Ascending aorta (tissue), 2 donors: ENCODE measurements at places on chromosomes 4 and X. TPM values are rescaled to one million over a fixed set of nuclear protein-coding genes. Genes with fewer than 3 reads are reported as not detected.

The GK2 gene
- not detected for total RNA-seq

The UGT2A1 gene
- not detected for total RNA-seq

The NALF2 gene
- 0.43 TPM for total RNA-seq

The GSX2 gene
- total RNA-seq = not detected

The CPLX1 gene
- 1.1 TPM for total RNA-seq

The SLC6A14 gene
- total RNA-seq = not detected

The REELD1 gene
- not detected for total RNA-seq

The REPS2 gene
- total RNA-seq = 4.7 TPM

The TAF1 gene
- total RNA-seq = 63.2 TPM

The PLAC8 gene
- total RNA-seq = 1.1 TPM

- no peak for DNase-seq
Observed at GRCh38 chrX:22689290-22689689, 310.5 kb upstream of the DDX53 start.

- no peak for DNase-seq
Observed at GRCh38 chrX:103791826-103792485, 15.3 kb downstream of the PLP1 start.

DNA sequence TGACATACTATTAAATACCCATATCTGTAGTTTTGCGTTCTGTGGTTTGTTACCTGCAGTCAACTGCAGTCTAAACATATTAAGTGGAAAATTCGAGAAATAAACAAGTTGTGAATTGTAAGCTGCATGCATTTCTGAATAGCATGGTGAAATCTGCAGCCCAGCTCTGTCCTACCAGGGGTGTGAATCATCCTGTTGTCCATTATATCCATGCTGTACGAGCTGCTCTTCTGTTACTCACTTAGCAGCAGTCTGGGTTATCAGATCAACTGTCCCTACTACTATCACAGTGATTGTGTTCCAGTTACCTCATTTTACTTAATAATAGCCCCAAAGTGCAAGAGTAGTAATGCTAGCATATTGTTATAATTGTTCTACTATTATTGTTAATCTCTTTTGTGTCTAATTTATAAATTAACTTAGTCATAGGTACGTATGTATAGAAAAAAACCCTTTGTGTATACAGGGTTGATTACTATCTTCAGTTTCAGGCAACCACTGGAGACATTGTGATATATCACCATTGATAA, 173.7 kb upstream of the FAT4 start:
- no peak for DNase-seq

GRCh38 chrX:149567621-149568417, 18.1 kb upstream of the HSFX3 start:
- no peak for DNase-seq

GRCh38 chr4:7987148-7987989, 47.7 kb upstream of the AFAP1 start:
- DNase-seq = peak; percentile 79

DNA sequence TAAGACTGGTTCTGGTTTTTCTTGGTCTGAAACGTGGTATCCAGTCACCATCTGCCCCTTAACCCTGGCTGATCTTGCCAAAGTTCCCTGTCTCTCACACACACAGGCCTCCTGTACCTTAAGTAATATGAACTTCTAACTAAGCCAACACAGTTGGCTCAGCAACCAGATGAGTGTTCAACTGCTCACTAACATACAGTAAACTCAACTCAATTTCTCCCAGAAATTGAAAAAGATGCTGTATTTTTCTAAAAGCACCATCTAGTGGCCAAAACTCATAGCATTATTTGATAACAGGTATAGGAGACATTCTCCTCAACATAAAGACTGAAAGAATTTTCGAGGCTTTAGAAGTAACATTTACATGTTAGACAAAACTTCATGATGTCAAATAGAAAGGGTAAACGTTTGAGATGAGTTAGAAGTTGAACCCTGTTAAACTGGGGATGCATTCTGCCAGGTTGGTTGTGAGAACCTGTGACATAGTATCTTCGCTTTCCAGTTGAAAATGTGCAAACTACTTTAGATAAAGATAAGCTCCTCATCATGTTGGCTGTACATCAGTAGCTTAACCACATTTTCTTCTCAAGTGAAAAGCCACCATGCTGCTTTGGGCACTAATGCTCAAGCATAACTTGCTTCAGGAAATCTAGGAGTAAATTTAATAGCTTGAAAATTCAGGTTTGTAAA, 31.2 kb downstream of the CCNI start:
- no peak for DNase-seq

- DNase-seq = peak; percentile 47
Observed at GRCh38 chr4:183471946-183472708, 27.7 kb downstream of the CDKN2AIP start.

- no peak for DNase-seq
Observed at GRCh38 chr4:147777456-147778091, 45.7 kb downstream of the ARHGAP10 start.

DNA sequence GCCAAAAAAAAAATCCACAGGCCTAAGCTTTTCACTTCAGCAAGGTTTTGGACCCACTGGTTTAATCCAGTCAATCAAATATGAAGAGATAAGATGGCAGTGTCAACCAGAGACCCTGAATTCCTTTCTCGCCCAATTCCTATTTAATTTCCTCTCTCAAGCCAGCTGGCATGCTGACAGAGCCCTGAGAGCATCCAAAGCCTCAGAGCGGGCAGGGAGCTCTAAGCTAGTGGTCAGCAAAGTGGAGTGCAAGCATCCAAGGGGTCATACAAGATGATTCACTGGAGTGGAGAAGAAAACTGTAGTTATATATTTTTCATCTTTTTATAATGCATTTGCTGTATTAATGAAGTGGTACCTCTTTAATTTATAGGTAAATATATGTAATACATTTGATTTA, 37.8 kb upstream of the PRPS2 start:
- DNase-seq = no peak

- DNase-seq = no peak
Observed at GRCh38 chr4:62130230-62130629, 930.1 kb downstream of the ADGRL3 start.

- DNase-seq = no peak
Observed at GRCh38 chrX:136784231-136784630, 3.5 kb upstream of the ARHGEF6 start.

GRCh38 chr4:144970597-144970996, 127.4 kb downstream of the ANAPC10 start:
- no peak for DNase-seq

DNA sequence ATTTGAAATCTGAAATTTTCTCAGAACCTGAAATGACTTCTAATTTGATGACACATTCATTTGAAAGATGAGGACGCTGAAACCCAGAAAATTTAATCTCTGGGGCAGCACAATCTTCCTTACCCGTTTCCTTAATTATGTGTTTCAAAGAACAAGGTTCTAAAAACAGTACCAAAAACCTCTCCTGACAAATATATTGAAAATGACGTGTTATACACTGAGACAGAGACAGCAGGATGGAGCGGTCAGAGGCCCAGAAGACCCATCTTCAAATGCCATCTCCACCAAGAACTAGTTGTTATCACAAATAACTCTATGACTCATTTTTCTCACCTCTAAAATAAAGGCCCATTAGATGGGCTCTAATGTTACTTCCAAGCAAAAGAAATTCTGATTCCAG, 177.3 kb downstream of the NSUN7 start:
- no peak for DNase-seq

DNA sequence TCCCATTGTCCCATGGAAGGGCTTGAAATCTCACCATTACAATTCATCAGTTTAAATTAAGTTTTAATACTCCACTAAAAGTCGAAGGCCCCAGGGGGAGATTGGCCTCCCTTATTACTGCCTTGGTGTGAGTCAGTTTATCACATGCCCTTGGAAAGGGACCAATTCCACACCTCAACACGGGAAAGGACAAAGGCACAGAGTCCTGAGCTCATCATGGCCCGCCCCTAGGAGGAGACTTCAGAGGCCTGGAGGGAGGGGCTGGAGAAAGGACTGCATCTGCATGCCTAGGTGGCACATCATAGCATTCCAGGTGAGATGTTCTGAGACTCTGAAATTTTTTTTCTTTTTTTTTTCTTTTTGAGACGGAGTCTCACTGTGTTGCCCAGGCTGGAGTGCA, 2.8 kb upstream of the SEL1L3 start:
- DNase-seq = no peak

GRCh38 chr4:88109123-88109881, 49.1 kb downstream of the ABCG2 start:
- no peak for DNase-seq

DNA sequence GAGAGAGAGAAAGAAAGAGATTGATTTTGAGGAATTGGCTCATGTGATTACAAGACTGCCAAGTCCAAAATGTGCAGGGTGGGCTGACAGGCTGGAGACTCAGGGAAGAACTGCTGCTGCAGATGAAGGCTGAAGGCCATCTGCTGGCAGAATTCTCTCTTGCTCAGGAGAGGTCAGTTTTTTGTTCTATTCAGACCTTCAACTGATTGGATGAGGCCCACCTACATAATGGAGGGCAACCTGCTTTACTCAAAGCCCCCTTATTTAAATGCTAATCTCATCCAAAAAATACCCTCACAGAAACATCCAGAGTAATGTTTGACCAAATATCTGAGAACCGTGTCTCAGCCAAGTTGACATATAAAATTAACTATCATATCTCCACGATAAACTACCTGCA, 38.2 kb upstream of the MAMLD1 start:
- no peak for DNase-seq

DNA sequence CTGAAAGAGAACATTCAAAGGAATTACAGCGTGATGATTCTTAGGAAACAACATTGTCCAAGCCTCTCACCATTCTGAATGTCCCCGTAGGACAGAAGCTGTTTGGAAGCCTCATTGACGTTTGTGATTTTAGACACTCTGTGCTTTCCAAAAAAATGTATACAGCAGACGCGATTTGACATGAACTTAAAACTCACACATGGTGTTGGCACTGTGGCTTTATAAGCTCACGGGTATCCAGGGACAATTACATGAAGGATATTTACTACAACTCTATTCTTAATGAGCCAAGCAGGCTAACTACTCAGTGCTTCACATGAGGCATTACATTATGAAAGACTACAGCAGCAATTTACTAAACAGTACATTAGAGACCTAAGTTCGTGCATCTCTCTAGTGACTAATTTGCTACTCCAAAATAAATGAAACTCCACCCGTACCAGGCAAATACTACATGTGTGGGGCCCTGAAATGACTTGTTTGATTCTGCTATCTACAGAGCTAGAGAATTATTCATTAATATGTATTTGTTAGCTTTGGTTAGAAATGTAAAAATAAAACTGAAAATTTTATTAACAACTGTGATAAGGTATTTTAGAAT, 620.7 kb downstream of the SPRY1 start:
- DNase-seq = no peak

DNA sequence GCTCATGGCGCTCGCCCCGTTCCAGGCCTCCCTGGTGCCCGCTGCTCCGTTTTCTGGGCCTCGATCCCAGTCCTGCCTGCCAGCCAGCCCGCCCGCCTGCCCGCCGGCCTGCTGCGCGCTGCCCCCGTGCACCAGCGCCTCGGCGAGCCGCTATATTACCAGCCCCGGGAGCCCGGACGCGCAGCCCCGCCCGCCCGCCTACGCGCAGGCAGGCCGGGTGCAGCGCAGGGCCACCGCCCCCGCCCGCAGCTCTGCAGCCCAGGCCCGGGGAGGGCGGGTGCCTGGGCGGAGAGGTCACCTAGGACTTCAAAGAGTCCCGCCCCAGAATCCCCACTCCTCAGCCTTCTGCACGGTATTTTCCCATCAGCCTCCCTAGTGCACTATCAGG, at the start of gene MAOB:
MAOB (minus strand) TSS at position 157 of the 388 bp plus-strand sequence; CDS start at position 6, 151 bp downstream.
- DNase-seq = peak; percentile 66

DNA sequence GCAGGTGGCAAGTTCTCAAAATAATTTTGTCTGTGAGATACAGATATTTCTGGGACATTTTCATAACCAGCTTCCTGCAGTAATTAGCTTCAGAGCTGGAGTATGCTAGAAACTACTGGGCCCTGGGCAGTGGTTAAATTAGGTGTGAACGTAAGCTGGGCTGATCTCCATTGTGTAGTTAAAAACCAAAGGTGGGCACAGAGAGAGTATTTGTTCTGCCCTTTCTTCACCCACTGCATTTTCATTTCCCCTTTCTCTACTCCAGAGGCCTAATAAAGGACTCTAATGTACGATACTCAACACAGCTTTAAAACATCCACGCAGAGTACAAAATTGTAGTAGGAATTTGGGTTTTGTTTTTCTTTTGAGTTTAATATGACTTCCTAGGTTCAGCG, 252.7 kb downstream of the SPRY1 start:
- no peak for DNase-seq

DNA sequence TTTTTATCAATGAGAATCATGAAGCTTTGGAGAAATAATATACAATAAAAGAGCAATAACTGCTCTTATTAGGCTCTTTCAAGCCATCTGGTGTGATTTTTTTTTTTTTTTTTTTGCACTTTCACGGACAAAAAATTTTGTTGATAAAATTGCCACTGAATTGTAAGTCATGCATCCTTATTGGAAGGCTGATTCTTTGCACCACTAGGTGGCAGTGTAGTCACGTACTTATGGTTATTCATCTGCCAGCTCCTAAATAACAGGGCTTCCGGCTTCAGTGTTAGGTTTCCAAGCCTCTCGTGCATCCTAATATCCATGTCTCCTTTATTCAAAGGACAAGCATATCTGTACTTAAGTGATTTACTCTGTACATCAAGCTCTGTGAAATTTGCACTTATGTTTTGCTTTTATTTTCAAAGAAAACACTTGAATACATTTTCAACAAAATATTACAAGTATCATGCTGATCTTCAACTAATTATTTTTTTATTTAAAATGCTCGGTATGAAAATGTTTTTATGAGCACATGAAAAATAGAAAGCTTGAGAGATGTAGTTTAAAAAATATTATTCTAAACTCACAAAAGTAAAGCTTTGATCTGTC, 1578.3 kb upstream of the TENM3 start:
- no peak for DNase-seq

- DNase-seq = no peak
Observed at GRCh38 chr4:98845960-98846359, 83.0 kb downstream of the EIF4E start.

DNA sequence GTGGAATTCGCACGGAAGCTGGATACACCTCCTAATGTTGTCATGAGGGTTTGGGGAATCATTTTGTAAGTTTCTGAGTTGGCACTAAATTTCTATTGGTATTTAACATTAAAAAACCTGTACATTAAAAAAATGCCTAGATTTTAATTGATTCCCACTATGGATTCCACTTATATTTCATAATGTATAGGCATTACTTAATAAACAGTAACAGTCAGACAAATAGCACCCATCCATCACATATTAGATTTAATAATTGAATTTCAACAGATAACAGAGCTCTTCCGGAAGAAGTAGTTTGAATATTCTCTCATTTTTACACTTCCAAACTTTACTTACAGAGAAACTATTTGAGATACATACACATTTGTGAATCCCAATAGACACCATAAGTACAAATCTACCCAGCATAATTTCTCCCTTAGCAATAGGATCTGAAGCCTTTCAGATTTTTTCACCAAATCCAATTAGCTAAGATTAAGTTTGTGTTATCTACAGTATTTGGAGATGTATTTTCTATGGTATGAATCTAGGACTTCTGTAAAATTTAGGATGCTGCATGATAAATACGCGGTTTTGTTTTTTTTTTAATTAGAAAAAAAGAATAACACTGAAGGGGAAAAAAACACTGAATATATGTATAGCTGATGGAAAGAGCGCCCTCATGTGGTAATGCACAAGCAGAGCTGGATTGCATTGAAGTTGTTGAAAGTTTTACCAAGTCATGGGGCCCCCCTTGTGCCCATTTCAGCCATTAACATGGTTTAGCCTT, 12.2 kb upstream of the ODAM start:
- DNase-seq = no peak
